Hematopoietic multipotent progenitor cell treated with erythropoietin and hydrocortisone succinate and interleukin-3 and kit ligand, for 4 days (in vitro differentiated cells): ENCODE measurements at places on chromosomes 11 and 22.

- no peak for DNase-seq
These were observed 679.9 kb downstream of the KCNA4 start for GRCh38 chr11:29336727-29337575.

DNA sequence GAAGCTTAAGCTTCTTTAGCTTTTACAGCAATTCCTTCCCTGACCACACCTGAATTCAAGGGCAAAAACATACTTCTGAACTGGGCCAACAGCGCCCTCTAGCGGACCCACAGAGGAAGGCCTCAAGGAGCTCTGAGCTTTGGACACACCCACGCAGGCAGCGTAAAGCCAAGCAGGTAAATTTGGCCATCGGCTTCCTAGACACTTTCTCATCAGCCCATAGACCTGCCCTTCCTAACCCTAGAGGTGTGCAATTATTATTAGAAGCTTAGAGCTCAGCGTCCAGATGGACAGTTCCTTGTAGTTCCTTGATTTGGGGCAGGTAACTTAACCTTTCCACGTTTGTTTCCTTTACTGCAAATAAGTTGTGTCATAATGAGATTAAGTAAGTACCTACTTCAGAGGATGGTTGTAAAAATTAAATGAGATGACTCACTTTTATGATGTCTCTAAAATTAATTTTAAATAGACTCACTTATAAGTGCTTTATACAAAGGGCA, 25.7 kb upstream of the HMGXB4 start:
- DNase-seq = peak; percentile 83

DNA sequence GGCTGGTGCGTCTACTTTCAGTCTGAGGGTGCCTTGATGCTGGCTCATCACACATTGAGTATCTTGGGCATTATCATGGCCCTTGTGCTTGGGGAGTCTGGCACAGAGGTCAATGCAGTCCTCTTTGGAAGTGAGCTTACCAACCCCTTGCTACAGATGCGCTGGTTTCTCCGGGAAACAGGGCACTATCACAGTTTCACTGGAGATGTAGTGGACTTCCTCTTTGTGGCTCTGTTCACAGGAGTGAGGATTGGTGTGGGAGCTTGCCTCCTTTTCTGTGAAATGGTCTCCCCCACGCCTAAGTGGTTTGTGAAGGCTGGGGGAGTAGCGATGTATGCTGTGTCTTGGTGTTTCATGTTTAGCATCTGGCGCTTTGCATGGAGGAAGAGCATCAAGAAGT, 4.9 kb downstream of the TLCD5 start:
- DNase-seq = no peak

- peak; percentile 26 for DNase-seq
These were observed 197.1 kb downstream of the CTTN start for GRCh38 chr11:70595452-70595851.

- no peak for DNase-seq
These were observed 492.7 kb downstream of the BRD1 start for GRCh38 chr22:49334976-49335375.

DNA sequence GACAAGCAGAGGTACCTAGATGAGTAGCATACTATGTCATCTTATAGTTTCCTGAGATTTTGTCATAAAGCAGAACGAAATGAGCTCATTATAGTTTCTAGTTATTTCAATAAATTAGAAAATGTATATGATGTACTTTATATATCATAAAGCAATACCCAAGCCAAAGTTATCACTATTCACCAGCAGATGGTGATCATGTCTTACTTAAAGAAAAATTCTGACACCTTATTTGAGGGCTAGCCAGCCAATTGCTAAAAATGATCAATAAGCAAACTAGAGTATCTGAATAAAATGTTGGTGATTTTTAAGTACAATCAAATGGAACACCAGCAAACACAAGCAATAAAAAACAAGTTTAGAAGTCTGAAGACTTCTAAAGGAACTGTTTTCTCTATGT, 44.1 kb downstream of the RSF1 start:
- DNase-seq = peak; percentile 68

DNA sequence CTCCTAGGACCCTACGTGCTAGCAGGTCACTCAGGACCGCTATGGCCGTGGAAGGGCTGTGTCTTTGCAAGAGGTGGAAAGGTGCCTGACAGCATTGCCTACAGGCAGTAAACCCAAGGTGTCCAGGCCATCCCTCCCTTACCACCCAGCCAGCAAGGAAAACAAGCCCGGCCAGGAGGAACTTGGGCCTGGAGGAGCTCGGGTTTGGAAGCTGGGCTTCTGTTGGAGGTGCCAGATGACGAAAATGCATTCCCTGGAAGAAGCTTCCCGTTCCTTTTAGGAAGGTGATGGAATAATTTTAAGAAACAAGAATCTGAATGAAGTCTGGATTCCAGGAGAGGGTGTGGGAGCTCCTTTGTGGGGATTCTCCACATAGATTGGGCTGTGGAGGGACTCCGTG, 23.6 kb downstream of the FBLN1 start:
- no peak for DNase-seq

DNA sequence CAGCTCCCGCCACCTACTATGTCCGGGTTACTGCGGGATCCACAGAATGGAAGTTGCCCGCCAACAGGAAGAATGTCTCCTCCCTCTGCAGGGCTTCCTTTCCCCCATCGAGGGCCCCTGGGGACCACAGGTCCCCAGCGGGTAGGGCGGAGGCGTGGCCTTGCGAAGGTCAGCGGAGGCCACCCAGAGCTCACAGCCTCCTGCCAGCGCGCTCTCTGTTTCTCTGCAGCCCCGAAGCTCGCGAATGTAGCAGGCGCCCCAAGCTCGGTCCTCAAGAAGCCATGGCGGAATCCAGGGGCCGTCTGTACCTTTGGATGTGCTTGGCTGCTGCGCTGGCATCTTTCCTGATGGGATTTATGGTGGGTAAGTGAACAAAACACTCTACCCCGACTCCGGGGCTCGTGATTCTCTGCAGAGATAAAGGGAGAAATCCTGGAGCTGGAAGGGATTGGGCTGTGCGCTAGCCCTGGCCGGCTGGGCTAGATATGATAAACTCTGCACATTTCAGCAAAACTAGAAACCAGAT, at the start of gene NAALAD2:
TSS of gene NAALAD2 (plus strand) at position 186 of the 526 bp plus-strand sequence. CDS start at position 282, 96 bp downstream.
- peak; percentile 41 for DNase-seq

DNA sequence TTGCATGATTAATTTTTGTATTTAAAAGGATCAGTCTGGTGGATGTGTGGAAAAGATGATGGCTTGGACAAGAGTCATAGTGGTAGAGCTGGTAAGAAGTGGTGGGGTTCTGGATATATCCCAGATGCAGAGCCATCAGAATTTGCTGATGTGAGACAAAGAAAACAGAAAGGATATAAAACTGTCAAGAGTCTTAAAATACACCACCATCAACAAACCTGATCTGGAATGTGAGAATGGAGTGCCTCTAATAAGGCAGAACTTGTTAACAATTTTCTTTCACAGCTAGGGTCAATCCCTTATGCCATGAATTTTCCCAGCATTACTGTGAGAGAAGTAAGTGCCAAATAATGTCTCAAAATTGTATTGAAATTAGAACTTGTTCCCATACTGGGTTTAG, 215.4 kb downstream of the METTL15 start:
- DNase-seq = no peak

- DNase-seq = no peak
These were observed 1151.2 kb upstream of the CCDC90B start for GRCh38 chr11:84437071-84437980.

GRCh38 chr11:44861849-44862557, 88.7 kb downstream of the TP53I11 start:
- peak; percentile 98 for DNase-seq

DNA sequence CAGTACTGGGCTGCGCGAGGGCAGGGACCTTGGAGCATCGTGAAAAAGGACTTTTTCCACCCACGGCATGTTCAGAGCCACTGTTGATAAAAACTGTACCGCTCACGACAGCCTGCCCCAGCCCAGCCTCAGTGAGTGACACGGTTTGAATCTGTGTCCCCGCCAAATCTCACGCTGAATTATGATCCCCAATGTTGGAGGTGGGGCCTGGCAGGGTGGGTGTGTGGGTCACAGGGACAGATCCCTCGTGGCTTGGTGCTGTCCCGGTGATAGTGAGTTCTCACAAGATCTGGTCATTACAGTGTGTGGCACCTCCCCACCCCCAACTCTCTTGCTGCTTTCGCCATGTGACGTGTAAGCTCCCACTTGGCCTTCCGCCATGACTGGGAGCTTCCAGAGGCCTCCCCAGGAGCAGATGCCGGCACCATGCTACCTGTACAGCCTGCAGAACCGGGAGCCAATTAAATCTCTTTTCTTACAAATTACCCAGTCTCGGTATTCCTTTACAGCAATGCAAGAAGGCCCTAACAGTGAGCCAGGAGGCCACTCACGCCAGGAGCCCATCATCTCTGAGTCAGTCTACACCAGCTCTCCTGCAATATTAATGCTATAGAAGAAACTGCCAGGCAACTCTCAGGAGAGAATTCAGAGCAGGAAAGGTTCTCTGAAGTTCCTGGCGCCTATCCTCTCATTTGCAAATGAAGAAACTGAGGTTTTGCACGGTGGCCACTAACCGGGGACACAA, 1.3 kb downstream of the TOLLIP start:
- peak; percentile 24 for DNase-seq

- no peak for DNase-seq
These were observed 86.0 kb downstream of the EHF start for GRCh38 chr11:34706709-34707461.
